ENCODE measurements at places on chromosomes 1 and 21. TPM values are rescaled to one million over a fixed set of nuclear protein-coding genes. Genes with fewer than 3 reads are reported as not detected.

The BTBD8 gene
- 4.5 TPM for polyA plus RNA-seq

The DNAJB4 gene
- 33.4 TPM for polyA plus RNA-seq

- DNase-seq = no peak
These were observed 198.9 kb upstream of the CACYBP start for GRCh38 chr1:174800876-174801275.

- peak; percentile 50 for DNase-seq
These were observed 13.5 kb downstream of the TNFRSF1B start for GRCh38 chr1:12180315-12180714.

DNA sequence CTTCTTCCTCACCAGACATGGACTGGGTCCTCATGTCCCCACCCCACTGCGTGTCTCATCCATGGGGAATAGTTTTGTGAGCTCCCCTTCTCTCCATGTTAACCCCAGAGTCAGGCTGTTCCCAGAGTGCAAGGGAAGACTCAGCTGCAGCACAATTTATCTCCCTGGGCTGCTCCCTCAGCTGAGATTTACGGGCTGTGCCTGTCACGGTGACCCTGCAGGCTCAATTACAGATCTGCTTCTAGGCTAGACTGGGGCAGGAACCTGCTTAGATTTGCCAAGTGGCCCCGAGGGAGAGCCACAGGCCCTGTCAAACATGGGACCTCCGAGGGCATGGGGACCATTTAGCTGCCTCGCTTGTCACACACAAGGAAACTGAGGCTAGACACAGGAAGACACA lies 37.8 kb downstream of the CDCP2 start:
- no peak for DNase-seq

DNA sequence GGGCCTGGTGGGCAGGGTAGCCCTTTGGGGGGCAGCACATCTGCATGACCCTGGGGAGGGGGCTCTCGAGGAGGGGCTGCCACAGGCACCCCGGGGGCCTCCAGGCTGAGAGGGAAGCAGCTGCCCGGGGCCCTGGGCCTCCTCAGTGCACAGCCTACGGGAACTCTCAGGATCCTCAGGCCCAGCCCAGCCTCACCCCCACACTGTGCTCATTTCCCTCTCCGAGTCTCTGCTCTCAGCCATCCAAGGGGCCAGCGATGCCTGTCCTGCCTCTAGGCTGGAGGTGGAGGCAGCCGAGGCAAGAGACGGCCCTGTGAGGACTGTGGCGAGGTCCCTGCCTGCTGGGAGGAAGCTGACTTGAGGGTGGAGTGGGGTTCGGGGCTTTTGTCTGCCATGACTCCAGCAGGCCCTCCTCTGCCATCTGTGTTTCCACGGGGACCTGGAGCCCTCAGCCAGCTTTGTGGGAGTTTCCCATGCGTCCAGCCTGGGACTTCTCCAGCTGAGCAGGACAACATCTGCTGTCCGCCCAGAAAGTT lies 7.2 kb upstream of the PLEKHG5 start:
- peak; percentile 32 for DNase-seq
